ENCODE measurements at places on chromosomes 12 and 14.
A peak's percentile ranks its signal among the peaks of the same experiment; 100 is the strongest.

DNA sequence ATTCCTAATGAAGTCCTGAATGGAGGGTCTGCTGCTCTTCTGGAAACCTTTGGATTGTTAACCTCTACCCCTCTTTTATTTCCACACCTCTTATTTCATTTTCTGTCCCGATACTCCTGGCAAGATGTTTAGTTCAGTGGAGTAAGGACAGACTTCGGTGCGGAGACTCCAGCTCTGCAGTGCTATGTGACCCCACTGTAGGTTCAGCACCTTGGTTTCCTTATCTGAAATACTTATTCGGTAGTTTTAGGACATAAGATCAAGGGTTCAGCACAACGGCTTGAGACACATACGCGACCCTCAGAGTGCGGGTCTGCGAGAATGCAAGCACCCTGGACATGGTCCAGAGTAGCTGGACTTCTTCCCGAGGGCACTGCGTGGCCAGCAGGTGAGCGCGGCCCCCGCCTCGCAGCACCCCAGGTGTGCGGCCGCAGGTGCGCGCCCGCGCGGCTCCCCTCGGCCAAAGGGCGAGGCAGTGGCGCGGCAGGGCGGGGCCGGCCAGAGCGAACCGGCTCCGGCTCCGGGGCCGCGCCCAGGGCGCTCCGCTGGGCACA, 465 bp upstream of the FGD4 start:
- no peak for DNase-seq

DNA sequence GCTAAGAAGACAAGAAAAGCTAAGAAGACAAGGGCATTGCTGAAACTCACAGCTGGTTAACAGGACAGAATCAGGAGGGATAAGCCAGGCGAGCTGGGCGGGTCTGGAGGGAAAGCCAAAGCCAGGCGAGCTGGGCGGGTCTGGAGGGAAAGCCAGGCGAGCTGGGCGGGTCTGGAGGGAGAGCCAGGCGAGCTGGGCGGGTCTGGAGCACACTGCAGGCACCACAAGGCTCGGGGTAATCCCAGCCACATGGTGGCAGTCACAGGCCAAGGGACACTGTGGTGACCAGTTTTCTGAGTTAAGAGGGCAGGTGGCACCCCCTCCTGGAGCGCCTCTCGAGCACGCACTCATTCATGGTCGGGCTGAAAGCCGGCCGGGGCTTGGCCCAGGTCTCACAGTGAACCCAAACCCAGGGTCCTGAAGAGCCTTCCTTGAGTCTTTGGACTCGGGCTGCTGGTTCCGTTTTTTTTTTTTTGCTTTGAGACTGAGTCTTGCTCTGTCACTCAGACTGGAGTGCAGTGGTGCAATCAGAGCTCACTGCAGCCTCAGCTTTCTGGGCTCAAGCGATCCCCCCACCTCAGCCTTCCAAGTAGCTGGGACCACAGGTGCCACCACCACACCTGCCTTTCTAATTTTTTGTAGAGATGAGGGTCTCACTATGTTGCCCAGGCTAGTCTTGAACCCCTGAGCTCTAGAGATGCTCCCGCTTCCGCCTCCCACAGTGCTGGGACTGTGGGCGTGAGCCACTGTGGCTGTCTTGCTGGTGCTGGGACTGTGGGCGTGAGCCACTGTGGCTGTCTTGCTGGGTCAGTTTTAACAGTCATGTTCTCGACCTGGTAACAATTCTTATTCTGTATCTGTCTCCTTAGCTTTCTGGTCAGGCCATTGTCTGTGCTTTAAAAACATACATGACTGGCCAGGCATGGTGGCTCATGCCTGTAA, 40.2 kb downstream of the HSP90AA1 start:
- no peak for DNase-seq

DNA sequence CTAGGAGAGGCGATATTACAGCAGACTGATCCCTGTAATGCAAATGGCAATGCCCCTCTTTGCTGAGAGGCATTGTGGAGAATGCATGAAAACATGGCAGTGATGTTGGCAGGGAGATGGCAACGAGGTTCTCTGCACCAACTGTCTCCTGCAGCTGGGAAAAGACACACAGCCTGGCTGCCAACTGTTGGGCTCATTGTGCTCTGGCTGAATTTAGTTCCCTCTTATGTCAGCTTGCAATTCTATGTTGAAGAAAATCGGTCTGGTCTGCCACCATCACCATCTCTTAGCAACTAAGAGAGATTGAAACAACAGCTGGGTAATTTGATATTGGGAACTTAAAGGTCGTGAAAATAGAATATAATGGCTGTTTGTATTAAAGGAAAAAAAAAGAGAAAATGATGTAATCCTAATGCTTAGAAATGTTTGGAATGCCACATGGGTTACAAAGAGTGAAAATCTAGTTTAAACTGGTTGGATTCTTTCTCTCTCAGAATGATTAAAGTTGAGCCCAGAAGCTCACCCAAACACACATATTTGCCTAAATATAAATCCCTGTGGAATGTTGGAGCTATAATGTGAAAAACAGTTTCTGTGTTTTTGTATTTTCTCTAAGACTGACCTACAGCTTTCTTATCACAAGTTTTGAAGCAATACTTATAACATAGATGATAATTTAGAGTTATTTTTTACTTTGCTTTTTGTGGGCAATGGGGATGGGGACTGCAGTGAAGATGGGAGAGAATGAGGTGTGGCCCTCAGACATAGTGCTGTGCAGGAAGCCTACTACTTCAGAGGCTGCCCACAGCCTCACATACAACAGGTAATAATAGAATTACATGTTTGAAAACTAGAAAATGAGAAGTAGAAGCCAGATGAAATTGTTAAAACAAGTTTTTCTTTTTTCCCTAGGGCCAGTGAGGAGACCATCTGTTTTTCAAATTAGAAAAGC, 143.7 kb downstream of the AKAP6 start:
- DNase-seq: no peak

DNA sequence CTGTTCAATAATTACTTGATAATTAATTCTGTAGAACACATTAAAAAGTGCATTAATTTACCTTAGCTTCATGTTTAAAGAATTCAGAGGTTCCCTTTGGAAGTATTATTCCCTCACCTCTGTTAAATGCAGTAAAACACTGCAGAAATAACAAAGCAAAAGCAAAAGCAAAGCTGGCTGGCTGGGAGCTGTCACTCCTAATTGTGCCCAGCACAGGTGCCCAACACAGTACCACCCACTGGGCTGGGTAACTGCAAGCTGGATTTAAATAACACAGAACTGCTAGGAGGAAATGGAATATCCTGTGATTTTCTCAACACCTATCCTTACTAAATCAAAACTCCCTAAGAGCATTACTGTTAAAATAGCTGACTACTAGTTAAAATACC, 72.6 kb downstream of the SLC2A13 start:
- DNase-seq: no peak

DNA sequence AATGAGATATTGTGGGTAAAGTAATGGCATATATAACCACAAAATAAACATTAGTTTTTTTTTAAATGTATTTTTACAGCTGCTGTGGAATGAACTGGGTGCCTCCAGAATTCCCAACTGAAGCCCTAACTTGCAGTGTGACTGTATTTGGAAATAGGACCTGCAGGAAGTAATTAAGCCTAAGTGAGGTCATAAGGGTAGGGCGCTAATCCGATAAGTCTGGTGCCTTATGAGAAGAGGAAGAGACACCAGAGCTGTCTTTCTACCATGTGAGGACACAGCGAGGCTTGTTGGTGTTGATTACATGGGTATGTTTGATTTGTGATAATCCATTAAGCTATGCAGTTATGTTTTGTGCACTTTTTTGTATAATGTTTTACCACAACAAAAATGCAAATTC, 136.8 kb downstream of the TPH2 start:
- no peak for DNase-seq

DNA sequence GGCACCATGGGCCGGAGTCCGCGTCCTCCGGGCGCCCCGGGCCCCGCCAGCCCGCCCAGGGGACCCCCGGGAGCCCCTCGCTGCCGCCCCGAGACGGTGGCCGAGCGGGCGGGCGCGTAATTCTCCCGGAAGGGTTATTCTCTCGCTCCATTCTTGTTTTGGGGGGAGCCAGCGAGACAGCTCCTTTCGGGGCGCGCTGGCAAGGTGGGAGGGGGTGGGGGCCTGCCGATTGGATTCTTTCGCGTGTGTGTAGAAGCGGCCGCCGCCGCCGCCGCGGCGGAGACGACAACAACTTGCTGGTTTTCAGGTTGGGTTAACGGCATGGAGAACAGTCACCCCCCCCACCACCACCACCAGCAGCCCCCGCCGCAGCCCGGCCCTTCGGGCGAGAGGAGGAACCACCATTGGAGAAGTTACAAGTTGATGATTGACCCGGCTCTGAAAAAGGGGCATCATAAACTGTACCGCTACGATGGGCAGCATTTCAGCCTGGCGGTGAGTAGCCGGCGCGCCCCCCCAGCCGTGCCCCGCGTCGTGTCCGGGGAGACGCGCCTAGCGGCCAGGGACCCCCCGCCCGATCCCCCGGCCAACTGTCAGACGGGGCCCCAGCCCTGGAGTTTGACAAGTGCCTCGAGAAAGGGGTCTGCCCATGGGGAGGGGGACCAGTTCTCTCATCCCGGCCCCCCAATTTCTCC, 755 bp downstream of the SETD1B start:
- peak; percentile 67 for DNase-seq

GRCh38 chr12:11681207-11681606, 31.7 kb downstream of the ETV6 start:
- no peak for DNase-seq

- DNase-seq: no peak
Observed at GRCh38 chr14:68814238-68814538, 21.3 kb upstream of the ZFP36L1 start.

DNA sequence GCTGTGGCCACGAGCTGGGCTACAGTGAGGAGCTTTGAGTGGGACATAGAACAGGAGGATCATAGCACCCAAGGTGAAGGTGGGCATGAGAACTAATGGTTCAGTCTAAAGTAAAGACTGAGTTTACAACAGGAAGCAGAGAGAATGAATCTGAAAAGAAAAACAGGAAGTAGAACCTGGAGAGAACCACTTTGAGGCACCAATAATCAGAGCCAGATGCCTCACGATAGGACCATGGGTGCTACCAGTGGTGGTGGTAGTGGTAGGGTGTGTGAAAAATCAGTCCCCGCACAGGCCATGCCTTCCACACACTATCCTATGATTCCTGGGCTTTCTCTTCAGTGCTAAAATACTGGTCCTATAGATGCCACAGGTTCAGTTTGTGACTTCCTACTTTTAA, 293.6 kb downstream of the AKAP6 start:
- no peak for DNase-seq

GRCh38 chr12:51009056-51009440, 17.1 kb downstream of the SLC11A2 start:
- peak; percentile 59 for DNase-seq

GRCh38 chr14:70891737-70892136, 15.5 kb upstream of the PCNX1 start:
- no peak for DNase-seq

DNA sequence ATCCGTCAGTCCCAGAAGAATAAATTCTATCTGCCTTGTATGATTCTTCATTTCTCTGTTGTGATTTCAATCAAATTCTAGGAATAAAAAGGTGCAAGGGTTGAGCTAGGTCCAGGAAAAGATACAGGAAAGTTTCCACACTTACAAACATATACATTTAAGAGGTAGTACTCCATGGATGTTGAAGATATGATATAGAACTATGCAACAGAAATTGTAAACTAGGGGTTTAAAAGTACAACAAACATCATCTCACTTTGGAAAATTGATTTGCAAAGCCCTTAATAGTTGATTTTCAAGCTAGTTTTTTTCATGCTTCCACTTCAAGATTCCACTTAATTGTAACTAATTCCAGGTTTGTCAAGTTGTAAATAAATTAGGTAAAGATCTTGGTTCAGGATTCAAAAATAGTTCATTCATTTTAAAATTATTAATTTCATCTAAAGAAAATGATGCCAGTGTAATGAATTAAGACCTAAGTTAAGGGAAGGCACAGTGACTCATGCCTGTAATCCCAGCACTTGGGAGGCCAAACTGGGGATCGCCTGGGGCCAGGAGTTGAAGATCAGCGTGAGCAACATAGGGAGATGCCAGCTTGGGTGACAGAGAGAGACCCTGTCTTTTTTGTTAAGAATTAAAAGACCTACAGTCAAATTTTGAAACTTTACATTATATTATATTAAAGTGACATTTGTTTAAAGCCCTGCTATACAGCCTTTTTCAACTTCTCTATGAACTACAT, at the start of gene OR6C70:
OR6C70 (minus strand) TSS at position 51 of the 742 bp plus-strand sequence; CDS start at position 51, 0 bp downstream.
- no peak for DNase-seq

DNA sequence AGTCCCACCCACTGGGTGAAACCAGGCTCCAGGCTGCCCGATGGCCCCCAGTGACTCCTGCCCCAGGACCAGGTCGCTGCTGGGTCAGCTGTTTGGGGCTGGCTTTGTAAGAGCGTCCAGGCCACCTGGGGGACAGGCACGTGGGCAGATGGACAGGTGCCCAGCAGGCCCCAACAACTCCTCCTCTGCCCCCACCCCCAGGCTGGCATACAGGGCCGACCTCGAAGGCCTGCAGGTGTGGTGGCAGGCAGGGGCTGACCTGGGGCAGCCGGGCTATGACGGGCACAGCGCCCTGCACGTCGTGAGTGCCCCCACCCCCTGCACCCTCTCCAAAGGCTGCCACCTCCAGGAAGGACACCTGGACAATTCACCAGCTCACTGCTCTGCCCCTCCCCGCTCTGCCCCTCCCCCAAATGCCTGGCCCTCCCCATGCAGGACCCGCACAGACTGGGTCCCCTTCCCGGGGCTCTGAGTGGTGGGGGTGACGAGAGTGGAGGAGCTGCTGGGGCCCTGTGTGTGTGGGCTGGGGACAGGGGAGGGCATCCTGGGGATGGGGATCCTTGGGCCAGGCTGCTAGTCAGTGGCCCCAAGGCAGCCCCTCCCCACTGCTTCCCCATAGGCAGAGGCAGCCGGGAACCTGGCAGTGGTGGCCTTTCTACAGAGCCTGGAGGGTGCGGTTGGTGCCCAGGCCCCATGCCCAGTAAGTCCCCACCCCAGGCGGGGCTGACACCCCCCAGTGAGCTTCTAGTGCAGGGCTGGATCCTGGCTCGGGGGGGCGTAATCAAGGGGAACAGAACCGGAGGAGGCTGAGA, 26.0 kb downstream of the ASPG start:
- no peak for DNase-seq

- DNase-seq: no peak
Observed at GRCh38 chr12:92459850-92460249, 242.9 kb upstream of the PLEKHG7 start.

DNA sequence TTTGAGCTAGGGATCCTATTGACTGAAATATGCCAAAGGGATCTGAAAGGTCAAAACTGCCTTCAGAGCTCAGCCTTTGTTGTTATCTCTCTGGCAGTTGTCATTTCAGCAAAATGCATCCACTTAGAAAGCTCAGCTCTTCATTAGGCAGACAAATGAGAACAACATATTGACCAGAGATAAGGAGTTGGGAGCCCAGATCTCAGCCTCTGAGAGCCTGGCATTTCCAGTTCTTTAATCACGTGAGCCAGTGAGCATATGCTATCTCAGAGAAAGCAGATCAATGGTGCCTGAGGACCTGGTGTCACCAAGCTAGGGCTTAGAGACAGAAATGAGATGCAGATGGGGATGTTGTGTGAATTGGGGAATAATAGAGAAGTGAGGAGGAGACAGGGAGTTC, 101.1 kb downstream of the DAD1 start:
- no peak for DNase-seq
